EL (cell line): ENCODE measurements at places on chromosomes 3 and 15.

DNA sequence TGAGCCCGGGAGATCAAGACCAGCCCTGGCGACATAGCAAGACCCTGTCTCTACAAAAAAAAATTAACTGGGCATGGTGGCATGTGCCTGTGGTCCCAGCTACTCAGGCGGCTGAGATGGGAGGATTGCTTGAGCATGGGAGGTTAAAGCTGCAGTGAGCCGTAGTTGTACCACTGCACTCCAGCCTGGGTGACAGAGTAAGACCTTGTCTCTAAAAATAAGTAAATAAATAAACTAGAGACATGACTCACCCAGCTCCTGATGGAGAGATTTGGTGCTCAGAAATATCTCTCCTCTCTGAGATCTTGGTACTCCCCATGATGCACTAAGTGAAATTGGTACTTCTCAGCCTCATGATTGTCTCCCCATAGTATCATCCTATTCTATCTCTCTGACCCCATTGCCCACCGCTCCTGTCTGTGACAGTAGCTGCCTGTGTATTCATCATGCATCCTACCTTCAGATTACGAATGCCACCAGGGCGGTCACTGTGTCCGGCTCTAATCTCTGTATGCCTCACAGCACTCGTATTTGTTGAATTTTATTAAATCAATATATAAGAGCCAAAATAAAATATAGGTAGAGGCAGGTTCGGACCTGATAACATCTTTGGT is 50.9 kb downstream of the ABHD2 start:
- peak; percentile 40 for DNase-seq

DNA sequence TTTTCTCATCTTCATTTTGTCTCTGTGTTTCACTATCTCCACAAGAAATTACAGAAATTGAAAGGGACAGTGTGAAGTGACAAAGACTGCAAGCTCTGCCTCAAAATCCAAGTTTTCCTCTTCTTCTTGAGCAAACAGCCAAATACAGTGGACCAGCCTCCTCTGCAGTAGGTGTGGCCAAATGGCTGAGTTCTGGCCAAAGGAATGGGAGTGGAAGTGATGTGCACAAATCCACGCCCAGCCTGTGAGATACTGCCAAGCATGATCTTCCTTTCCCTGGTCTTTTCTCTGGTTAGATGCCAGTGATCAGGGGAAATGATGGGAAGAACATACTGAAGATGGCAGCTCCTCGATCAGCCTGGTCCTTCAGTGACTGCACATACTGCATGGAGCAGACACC is 111.0 kb upstream of the CPNE4 start:
- peak; percentile 8 for DNase-seq

DNA sequence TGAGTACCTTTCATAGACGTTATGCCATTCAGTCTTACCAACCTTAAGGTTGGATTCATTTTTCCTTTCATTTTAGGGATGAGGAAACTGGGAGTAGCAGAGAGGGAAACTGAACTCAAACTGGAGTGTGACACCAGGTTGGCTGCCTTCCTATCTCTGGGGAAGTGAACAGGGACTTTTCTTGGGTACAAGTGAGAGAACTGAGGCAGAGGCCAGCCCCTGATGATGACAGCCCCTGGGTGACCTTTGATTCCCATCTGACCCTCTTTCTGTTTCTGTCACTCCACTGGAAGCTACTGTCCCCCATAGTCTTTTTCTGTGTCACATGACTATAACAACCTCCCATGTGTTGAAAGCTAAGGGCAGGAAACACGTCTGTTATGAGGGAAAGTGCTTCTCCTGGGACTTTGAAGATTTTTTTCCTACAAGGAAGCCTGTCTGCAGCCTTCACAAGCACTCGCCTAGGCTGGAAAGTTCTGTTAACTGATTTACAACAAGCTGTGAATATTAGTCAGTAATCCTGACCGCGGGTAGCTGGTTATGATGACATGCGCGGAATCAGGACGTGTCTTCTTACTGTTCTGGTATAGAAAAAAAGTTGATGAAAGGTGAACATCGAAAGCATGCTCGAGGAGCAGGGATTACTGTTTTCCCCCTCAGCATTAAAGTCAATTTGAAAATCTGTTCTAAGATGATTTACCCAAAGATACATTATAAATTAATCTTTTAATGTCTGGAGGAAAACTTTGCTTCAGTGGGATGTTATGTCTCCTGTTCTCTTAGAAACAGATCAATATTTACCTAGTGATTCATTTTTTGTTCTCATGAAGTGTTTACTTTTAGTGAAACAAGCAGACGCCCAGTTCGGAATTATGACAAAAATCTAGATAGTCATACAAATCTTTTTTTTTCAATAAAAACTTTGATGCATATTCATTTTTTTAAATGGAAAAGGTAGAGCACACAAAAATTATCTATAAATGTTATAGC is 31.5 kb downstream of the ABHD2 start:
- DNase-seq = no peak

DNA sequence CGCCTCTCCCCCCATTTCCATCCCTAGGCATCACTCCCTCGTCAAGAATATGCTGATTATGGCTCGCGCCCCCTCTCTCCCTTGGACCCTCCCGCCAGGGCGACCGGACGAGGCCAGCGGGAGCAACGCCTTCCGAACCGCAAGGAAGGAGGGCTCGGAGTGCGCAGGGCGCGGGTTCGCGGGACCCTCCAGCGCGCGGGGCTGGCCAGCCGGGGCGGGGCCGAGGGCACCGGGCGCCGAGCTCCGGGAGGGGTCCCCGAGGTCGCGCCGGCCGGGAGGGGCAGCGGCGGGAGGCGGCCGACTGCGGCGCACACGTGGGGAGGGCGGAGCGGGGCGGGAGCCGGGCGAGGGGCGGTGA is 483 bp downstream of the EHD4 start:
- no peak for DNase-seq

- DNase-seq = no peak
Measured at GRCh38 chr3:111824351-111824750, 34.7 kb upstream of the PHLDB2 start.

DNA sequence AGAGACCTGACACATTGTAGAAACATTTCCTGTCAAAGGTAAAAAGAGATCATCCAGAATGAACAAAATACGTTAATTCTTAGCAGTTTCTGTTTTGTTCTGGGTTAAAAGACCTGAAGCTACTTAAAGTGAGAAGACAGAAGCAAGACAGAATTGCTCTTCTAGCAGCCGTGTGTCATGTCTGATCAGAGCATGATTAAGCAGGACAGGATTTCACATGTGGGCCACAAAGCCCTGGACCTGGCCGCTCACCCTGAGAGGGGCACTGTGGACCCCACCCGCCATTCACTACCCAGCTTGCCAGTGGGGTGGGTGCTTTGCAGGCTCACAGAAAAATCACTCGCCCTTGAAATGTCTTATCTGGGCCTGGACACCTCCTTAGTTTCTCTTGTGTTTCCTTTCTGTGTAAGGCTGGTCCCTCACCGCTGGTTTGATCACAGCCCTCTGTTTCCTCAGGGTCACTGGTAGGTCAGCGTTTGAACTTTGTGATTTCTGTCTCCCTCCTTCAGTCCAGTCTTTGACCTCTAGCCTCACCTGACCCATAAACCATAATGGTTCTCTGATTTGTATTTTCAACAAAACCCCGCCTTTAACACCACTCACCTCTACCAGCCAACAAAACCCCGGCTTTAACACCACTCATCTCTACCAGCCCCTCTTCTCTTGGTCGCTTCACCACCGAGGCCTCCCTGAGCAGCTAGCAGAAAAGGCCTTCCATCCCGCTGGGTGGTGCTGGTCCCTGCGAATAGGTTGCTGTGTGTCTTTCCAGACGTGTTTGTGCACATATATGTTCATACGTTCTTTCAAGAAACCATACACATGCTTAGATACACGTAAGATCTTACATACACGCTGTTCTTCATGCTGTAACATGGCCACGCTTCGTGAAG is 185.0 kb downstream of the OR4M2 start:
- DNase-seq = no peak
